ENCODE measurements at places on chromosomes 6 and 20.
A peak's percentile ranks its signal among the peaks of the same experiment; 100 is the strongest.

DNA sequence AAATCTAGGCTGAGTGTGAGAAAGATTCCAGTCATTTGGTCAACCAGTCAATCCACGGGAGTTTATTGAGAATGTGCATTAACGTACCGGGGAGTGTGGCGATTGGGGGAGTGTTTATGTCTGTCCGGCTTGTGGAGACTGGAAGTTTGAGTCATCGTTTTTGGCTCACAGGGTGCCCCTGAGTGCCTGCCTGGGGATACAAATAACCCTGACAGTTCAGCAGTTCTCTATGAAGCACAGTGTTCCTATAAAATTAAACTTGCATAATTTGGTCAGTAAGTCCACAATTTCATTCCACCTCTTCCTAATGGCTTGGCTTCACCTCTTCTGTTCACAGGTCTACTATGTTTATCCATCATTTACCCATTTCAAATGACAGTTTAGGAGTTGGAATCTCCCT, 72.6 kb upstream of the PLEKHG1 start:
- DNase-seq: no peak

DNA sequence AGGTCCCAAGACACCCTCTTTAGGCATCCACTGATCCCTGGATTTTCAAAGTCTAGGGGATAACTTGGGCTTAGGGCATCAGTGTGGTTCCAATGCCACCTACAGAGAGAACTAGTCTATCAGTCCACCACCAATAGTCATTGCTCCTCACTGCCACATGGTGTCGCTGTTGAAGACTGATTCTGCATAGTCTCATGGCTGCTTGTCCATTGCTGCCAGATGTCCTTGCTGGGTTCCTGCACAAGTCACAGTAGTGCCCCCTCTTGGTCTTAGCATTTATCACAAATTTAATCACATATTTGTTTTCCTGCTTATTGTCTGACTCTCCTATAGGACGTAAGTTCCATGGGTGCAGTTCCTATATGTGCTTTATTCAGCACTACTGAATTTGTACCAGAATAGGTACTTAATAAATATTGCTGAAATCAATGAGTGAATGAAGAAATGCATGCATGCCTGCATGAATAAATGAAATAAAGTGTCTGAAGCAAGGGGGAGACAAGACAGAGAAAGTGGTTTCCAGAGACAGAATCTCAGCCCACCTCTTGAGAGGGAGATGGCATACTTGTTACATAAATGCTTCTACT, 45.9 kb upstream of the RALY start:
- DNase-seq: peak; percentile 64

DNA sequence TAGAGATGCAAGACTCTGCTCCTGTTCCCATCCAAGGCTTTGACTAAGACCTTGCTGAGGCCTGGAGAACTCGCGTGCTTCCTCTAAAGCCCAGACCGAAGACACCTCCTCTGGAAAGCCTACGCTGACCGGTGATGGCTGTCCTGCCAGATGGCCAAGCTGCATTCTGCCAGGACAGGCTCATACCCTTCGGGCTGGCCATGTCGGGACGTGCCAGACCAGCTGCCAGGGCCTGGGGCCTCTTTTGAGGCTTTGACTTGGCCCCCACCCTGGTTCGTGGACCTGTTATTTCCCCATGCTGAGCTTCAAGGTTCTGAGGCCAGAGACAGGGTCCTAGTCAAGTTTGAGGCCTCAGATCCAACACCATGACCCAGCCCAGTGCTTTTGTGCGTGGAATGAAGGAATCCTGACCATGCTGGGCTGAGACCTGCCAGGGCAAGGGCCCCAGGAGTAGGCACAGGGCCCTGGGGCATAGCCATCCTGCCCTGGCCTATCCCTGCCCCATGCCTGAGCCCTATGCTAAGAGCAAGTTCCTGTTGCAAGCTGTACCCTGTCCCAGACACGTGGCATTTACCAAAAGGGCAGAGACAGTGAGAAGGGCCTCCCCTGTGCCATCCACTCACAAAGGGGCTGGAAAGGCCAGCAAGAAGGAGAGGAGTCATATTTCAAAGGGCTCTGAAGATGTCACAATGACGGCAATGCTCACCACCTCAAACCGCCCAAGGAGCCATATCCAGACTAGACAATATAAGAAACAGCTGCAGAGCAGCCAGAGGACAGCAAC, 42.8 kb downstream of the MRPL14 start:
- DNase-seq: peak; percentile 46

GRCh38 chr6:161618831-161619454, 345.1 kb upstream of the AGPAT4 start:
- DNase-seq: no peak

- no peak for DNase-seq
These were observed 22.8 kb downstream of the VGLL2 start for GRCh38 chr6:117288083-117288715.

- DNase-seq: no peak
These were observed 143.9 kb upstream of the PREP start for GRCh38 chr6:105546754-105547153.

DNA sequence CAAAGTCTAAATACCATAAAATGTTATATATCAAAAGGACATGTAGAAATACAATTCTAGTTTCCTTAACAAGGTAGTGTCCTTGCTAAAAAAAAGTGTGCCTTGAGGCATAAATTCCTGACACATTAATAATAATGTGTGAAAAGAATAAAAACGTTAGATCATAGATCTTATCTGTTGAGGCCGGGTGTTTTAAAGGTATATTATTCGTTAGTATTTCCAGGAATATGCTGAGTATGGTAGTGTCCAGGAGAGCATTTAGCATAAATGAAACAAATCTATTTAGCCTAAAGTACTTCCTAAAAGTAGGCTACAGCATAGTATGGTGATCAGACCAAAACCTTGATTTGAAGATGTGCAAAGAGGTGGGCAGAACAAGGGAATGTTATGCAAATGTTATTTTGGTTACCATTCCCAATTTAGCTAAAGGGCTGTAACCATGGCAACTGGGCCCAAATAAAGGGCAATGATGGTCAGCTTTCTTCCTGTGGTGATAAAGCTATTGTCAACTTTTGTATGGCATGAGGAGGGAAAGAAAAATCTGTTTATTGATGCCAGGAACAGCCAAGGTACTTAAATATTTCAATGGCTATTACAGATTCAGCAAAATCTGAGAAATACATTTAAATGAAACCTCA, 18.9 kb downstream of the MKKS start:
- no peak for DNase-seq

GRCh38 chr6:144776031-144776819, 491.1 kb downstream of the UTRN start:
- DNase-seq: no peak

DNA sequence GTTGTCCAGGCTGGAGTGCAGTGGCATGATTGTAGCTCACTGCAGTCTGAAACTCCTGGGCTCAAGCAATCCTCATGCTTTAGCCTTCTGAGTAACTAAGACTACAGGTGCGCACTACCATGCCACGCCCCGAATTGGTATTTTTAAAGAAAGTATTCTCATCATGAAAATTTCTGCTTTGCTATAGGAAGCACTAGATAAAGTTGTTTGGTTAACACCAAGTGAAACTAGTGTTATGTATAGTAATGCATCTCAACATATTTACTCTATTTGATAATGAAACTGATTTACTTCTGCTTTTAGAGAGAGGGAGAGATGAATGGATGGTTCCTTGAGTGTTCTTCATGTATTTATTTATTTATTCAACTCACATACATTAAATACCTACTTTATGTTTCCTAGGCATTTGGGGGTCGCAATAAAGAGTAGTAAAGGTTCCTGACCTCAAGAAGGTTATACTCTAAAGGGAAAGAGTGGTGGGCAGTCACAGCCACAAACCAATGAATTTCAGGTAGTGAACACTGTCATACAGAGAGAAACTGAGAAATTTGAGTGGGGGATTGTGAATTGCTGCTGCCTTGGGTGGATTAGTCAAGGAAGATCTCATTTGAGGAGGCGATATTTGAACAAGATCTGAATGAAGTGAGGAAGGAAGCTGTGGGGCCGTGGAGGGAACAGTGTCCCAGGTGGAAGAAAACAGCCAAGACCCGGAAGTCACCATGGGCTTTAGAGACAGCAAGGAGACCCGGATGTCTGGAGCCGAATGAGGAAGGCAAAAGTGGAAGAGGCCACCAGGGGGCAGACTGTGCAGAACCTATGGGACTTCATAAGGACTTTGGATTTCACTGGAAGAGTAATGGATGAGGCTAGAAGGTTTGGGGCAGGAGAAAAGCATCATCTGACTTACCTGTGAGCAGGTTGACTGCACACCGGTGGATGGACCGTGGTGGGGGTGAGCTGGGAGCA, 185.6 kb downstream of the TSHZ2 start:
- peak; percentile 73 for DNase-seq

GRCh38 chr20:46272389-46273047, 35.8 kb downstream of the CDH22 start:
- no peak for DNase-seq

DNA sequence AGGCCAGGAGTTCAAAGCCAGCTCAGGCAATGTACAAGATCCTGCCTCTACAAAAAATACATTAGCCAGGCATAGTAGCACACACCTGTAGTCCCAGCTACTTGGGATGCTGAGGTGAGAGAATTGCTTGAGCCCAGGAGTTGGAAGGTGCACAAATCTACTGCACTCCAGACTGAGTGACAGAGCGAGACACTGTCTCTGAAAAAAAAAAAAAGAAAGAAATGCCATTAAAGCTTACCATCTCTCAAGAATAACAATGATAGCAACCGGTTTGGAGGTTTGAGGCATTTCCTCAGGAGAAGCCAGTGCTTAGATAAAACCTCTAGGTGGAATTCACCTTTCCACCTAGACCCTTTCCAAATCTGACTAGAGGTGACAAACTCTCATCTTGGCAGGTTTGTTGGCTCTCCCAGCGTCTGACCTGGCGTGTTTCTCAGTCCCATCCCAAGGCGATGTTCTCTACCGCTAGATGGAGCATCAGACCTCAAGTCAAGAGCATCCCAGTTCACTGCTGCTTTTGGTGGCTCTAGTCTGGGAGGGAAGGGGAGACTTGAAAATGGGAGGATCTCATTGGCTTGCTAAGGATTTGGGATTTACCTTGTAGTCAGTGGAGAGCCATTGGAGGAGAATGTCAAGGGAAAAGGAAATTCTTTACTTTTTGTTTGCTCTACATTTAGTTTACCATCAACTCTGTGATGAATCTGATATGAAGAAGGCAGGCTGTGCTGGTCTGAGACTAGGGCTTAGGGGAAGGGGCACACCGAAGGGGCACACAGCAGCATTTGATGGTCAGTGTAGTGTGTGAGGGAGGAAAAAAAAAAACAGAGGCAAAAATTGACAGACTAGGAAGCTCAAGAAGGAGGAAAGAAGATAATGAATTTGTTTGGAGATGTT, 67.9 kb downstream of the NCOA7 start:
- peak; percentile 65 for DNase-seq

DNA sequence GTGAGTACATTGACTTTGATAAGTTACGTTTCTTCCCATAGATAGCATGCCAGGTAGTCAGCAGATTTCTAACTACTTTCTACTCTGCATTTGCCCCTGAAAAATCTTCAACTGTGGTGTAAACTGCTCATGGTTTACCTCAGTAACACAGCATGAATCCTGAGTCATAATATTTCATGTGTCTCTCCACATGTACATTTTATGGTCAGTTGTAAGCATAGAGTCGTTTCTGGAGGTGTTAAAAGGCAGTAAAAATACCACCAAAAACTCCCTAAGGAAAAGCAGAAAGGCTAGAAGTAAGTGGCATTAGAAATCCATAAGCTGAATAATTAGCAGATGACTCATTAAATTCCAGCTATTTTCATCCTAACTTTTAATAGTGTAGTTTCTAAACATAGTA, 4.1 kb upstream of the GPR63 start:
- no peak for DNase-seq

DNA sequence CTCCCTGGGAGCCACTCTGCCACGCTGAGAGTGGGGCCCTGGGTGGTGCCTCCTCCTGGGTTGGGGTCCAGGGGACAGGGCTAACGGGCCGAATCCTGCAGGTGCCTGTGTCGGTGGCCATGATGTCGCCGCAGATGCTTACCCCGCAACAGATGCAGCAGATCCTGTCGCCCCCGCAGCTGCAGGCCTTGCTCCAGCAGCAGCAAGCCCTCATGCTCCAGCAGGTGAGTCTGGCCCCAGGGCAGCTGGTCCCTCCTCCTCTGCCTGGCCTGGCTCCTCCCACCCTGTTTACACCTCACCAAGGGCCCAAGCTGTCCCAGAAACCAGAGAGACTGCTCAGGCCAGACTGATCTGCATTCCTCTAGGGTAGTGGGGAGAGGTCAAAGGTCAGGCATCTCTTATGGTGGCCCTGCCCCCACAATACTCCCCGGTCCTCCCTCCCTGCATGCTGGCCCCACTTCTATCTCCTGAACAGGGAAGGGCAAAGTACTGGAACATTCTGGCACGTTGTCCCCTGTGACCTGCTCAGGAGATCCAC, 38.6 kb downstream of the FOXP4 start:
- DNase-seq: no peak

GRCh38 chr6:44800784-44801592, 413.5 kb downstream of the CDC5L start:
- DNase-seq: no peak

GRCh38 chr20:59515013-59515905, 89.1 kb upstream of the PHACTR3 start:
- no peak for DNase-seq

GRCh38 chr6:1281746-1282145, 30.2 kb upstream of the FOXQ1 start:
- DNase-seq: no peak

DNA sequence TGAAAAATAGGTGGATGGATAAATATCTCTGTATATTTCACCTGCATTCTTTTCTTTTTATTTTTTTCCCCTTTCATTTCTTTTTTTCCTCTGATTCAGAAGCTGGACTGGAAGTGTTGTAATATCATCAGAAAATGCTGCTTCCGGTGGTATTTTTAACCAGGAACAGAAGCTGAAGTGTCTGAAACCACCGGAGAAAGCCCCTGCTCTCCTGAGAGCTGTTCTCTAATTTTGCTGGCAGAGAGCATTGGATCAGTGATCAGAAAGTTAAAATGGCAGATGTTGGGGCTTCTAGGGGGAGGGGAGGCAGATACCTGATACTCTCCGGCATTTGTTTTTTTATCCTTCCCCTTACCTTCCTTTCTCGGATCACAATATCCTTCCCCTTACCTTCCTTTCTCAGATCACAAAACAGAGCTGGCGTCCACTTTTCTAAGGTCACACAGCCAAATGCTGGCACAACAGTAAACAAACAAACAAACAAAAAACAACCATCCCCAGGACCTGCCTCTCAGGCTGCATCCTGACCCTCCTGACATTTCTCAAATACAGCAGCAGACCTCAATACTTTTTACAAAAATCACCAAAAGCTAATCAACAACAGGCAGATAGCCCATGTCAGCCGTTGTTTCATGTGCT, 143.2 kb upstream of the ZNF217 start:
- no peak for DNase-seq

- no peak for DNase-seq
These were observed 235.3 kb upstream of the CEP162 start for GRCh38 chr6:84462698-84463097.

- DNase-seq: peak; percentile 71
These were observed 120.7 kb upstream of the ZFP64 start for GRCh38 chr20:52312132-52312729.

DNA sequence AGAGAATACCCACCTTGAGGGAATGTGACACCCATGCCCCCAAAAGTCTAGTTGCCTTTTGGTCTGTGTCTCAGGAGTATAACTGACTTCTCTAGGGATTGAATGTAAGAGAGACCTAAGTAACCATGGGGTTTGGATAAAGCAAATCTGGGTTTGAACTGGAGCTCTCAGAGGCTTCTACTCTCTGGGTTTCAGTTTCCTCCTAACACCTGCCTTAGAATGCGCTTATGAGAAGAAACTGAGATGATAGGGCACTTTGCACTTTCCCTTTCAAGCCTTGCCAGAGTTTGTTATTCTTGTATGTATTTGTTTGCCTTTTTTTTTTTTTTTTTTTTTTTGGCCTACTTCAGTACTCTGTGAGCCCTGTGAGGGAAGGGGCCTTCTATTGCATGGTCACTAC, 19.4 kb downstream of the SDHAF4 start:
- DNase-seq: no peak

- DNase-seq: no peak
These were observed 33.9 kb downstream of the CHRNA4 start for GRCh38 chr20:63327231-63327745.

Data from activated effector memory CD4-positive, alpha-beta T cell treated with anti-CD3 and anti-CD28 coated beads, Interleukin-2, amount 50 U/mL, for 16 hours (primary cell).